ENCODE measurements at places on chromosomes 3 and 15.

- DNase-seq = no peak
Measured at GRCh38 chr3:194315965-194316361, 35.2 kb downstream of the CPN2 start.

DNA sequence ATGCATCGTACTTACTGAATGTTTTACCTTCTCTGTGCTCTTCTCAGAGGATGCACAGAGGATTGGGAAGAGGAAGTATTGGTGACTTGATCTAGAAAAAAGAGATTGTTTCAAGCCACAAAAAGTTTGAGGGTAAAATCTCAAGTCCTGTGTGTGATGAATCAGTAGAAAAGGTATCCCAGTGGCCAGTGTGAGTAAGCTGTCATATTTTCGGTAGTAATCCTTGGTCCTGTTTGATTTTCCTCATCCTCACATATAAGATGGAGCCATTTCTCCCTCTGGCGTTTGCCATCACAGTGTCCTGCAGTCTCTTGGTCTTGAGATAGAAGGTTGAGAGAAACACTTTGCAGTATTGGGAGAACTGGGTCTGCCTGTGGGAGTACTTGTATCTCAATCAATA lies 166.8 kb downstream of the LPP start:
- no peak for DNase-seq

DNA sequence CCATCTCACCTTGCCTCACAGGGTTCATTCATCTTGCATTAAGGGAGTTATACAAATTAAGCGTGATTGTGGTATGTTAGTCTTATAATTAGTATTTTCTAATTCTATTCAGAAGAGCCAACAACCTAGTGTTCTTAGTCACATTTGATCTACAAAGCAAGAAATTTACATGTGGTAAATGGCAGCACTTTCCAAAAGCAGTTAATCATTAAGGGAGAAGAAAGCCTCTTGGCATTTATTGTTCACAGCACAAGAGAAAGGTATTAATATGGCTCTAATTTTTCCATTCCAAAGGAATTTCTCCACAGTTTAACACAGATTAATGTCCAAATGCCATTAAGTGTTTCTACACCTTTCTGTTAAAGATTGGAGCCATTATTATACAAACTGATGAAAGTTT lies 1077.1 kb downstream of the ZPLD1 start:
- DNase-seq = no peak

DNA sequence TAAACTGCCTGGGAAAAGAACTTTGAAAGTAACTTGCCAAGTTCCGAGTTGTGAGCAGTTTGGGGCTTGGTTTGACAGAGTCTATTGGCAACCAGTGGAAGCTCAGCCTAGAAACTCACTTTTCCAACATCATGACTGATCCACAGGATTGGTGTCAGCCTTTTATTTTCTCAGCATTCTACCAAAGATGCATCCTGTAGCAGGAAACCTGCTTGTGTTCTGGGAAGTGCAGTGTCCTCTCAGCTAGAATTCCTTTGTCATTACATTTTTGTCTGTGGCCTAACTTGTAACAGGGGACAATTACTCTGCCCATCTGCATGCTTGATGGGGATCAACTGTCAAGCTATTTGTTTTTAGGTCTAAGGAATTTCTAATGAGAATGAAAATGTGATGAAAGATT lies 116.7 kb upstream of the LMOD3 start:
- DNase-seq = no peak

DNA sequence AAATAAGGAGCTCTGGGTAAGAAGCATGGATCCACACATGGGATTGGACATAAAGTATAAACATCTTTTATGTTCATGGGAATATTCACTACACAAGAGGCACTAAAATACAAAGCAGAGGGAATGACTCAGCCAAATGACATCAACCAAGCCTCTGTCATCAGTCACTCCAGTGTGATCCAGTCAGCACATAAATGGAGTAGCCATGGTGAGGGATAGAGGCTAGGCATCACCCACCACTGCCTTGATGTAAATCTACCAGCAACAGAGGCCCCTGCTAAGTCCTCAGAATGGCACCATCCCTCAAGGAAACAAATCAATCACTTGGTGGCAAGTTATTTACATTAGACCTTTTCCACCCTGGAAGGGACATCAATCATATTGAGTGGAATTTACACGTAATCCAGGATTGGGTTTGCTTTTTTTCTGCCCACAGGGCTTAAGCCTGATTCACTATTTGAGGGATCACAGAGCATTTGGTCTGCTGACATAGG lies 27.2 kb downstream of the VEPH1 start:
- DNase-seq = no peak

DNA sequence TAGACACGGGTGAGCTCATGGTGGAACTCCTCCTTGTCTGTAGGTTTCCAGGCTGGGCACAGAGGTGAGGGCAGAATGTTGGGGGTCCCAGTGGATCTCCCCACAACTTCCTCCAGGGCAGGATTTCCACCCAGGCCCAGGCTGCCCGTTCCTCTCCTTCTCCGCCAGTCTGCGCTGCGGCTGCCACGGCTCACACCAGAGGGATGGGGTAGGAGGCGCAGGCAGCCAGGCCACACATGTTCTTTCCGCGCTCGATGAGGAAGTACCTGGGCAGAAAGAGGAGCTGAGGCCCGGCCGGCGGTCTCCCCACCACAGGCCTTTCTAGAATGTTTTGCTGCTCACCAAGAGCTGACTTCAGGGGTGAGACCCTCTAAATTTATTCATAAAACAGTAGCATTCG lies 22.9 kb downstream of the CTSH start:
- no peak for DNase-seq

DNA sequence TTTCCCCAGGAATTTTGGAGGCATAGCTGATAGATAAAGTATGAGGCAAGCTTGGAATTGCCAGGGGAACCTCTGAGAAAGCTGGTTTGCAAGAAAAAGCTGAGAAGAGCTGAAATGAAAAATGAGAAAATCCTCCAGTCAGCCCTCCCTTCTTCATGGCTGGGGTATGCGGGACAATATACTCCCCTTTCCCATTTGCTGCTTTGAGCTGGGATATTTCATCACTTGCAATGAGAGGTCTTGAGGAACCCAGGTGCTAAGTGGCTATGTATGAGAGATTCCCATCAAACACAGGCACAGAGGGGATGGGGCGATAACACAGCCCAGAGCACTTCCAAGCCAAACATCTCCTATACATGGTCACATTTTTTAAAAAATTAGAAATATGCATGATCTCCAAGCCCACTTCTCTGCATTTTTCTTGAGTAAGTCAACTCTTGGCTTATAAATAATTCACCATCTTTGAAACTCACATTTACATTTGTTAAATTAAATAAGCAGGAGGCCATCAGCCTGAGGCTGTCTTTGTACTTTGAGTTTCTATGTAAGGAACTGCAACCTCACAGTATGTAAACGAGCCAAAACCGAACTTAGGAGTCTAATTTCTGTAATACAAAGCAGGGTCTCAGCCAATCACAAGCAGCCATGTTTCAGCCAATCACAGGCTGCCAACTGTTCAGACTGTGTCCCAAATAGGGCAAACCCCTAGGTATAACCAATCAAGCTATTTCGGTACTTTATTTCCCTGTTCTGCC lies 983.6 kb upstream of the NR2F2 start:
- no peak for DNase-seq

DNA sequence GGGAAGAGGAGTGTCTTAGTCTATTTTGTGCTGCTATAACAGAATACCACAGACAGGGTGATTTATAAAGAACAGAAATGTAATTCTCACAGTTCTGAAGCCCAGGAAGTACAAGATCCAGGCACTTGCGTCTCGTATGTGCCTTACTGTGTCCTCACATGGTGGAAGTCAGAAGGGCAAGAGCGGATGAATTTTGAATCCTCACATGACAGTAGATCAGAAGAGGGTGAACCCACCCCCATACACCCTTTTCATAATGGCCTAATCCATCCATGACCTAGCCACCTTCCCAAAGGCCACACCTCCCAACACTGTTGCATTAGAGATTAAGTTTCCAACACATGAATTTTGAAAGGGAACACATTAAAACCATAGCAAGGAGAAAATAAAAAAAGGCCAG lies 18.7 kb upstream of the ANXA2 start:
- DNase-seq = no peak

DNA sequence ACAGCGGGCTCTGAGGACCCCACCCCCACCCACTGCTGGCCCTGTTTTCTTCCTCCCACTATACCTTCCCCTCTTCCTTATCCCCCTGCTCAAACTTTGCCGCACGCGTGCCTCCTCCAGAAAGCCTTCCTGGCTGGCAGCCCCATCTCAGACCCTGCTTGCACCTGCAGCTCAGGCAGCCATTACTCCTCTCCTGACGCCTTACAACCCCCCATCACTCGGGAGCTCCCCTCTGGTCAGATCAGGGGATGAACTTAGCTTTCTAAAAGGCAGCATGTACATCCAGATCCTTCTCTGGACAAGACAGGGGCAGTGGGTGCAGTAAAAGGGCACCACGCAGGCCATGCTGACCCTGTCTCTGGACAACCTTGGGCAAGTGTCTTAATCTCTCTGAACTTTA lies 94.5 kb downstream of the SEC22A start:
- DNase-seq = no peak

- peak; percentile 39 for DNase-seq
Measured at GRCh38 chr3:126270145-126270811, 86.9 kb downstream of the KLF15 start.

GRCh38 chr15:77350792-77351191 lies 69.1 kb downstream of the PEAK1 start:
- DNase-seq = no peak

GRCh38 chr3:64141476-64141875 lies 83.8 kb downstream of the PRICKLE2 start:
- DNase-seq = no peak

- DNase-seq = peak; percentile 42
Measured at GRCh38 chr3:101725194-101725889, 928 bp downstream of the CEP97 start.

DNA sequence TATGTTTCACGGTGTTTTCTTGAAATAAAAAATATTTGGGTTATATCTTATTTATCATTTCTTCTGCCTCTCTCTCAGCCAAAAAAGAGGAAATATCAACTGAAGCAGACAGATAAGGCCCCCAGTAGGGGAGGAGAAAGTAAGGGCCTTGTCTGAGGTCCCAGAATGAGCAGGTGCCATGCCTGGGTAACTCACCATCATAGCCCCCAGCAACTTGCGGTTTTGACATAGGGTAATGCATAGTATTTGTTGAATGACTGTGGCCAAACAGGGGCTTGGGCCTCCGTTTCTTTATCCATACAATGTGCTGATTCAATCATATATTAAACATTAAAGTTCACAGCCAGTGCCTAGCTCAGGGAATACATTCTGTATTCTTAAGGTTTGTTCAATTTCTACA lies 119.6 kb downstream of the ABI3BP start:
- no peak for DNase-seq

GRCh38 chr3:190229632-190230424 lies 92.4 kb downstream of the CLDN1 start:
- DNase-seq = no peak

DNA sequence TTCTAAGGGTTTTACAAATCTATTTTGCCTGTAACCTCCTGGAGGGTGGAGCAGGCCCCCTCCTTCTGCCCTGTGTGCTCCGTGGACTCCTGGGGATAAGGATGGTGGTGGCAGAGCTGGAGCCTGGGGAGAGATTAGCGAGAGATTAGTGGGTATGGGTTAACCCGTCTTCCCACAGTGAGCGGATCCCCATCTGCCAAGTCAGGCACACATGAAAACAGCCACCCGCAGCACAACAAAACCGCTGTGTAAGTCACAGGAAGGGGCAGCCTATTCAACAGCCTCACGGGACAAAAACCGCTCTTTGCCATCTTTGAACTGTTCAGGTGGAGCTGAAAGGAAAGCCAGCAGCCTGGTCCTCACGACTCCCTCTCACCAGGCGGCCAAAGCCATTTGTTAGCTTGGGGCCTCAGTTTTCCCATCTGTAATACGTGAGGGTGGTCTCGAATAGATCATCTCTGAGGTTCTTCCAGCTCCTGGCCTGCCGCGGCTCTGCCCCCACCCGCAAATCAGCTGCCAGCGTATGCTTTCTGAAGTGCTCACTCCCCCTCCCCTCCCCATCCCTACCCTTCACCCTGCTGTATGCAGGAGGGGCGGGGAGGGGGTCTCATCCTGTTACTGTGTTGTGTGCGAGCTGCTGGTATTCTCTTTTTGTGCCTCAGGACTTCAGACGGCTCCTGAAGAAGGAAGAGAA lies 43.6 kb downstream of the PDIA5 start:
- peak; percentile 60 for DNase-seq

DNA sequence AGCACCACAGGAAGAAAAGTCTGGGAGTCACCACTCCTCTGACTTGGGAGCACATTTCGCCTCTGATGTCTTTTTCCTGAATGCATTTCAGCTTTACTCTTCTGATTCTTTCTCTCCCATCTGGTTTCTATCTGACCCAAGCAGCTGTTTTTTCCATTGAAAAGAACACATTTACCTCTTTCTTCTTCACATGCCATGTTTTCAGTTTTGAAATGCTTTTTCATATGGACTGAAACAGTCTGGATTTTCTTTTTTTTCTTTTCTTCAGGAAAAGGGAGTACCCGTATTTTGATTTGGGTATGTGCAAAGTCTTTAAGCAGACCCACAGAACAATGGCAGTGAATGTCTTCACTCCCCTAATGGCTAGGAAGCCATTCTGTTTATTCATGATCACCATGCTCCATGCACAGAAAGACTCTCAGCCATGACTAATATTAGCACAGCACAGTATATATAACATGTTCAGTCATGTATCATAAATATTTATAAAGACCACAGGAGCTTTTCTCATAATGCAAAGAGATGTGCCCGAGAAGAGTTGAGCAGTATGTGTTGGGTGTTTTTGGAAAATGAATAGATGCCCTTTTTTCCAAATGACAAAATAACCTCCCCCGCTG lies 82.7 kb upstream of the LRIG1 start:
- DNase-seq = no peak

DNA sequence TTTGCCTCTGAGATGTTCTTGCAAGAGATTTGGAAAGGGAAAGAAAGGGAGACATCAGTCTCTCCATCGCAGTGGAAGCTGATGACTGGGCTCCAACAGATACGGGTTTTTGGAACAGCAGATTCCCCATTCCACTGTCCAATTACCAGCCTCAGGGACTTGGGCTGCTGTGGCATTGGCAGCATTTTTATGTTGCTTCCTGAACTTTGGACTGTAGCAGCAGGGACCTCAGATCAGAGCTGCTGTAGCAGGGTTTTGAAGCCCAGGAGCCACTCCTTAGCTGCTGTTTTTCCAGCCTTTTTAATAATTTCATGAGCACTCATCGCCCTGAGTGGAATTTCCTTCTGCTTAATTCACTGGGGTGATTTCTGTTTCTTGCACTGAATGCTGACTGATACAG lies 135.7 kb upstream of the SLCO3A1 start:
- DNase-seq = no peak

GRCh38 chr3:33093847-33094246 lies 3.1 kb downstream of the GLB1 start:
- DNase-seq = no peak

DNA sequence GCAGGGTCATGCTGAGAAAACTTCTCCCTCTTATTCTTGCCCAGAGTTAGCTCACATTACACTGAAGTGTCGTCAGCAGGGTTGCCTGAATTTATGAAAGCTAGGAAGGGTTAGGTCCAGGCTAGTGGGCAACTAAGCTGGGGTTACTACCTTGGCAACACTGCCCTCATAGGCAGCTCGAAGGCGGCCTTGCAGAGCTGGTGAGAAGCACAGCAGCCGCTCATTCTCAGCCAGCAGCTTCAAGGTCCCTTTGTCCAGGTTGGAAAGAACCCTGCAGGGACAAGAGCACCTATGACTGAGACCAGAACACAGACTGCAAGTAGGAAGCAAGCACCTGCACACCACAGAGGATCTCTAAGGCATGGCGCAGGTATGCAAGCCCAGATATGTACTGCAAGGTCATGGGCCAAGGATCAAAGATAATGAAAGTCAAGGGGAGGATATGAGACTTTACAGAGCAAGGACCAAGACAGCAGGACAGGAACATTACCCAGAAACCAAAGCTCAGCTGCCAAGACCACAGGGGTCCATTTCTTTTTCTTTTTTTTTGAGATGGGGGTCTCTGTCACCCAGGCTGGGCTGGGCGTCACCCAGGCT lies 2.8 kb downstream of the CDAN1 start:
- no peak for DNase-seq
